CD4-positive, CD25-positive, alpha-beta regulatory T cell (primary cell): ENCODE measurements at places on chromosomes 11 and 22. TPM values are rescaled to one million over a fixed set of nuclear protein-coding genes. Genes with fewer than 3 reads are reported as not detected.

The NXPE4 gene
- polyA plus RNA-seq: not detected

The MS4A4E gene
- not detected for polyA plus RNA-seq

The PRMT3 gene
- polyA plus RNA-seq: 5.6 TPM

The DNAJB7 gene
- not detected for polyA plus RNA-seq

The SLC17A6 gene
- not detected for polyA plus RNA-seq

The CRYBA4 gene
- polyA plus RNA-seq: not detected

The OR10A2 gene
- not detected for polyA plus RNA-seq

The OR56A1 gene
- not detected for polyA plus RNA-seq

The SLC37A2 gene
- polyA plus RNA-seq: not detected

The OR5L1 gene
- polyA plus RNA-seq: not detected

The SAA1 gene
- not detected for polyA plus RNA-seq

The VPREB3 gene
- polyA plus RNA-seq: 4.5 TPM

The PGA5 gene
- not detected for polyA plus RNA-seq

The CTSF gene
- 17.6 TPM for polyA plus RNA-seq

The SELENOO gene
- polyA plus RNA-seq: 3.1 TPM

The GPR83 gene
- not detected for polyA plus RNA-seq

The GGTLC3 gene
- polyA plus RNA-seq: not detected

The LIF gene
- polyA plus RNA-seq: not detected

The HSPB2 gene
- polyA plus RNA-seq: not detected

The CADM1 gene
- polyA plus RNA-seq: 11.3 TPM

The KRTAP5-10 gene
- polyA plus RNA-seq: not detected

The SLC5A1 gene
- polyA plus RNA-seq: not detected

The WNT7B gene
- not detected for polyA plus RNA-seq

The F2 gene
- not detected for polyA plus RNA-seq

The TMA7B gene
- polyA plus RNA-seq: 1.2 TPM

The CYTH4 gene
- 49.9 TPM for polyA plus RNA-seq

The PANX3 gene
- not detected for polyA plus RNA-seq

The CYP2D6 gene
- 0.26 TPM for polyA plus RNA-seq

The NRIP3 gene
- polyA plus RNA-seq: not detected

The OR4D5 gene
- polyA plus RNA-seq: not detected

The SLC22A9 gene
- not detected for polyA plus RNA-seq

The UCP3 gene
- polyA plus RNA-seq: 0.16 TPM

The BIRC2 gene
- 42.7 TPM for polyA plus RNA-seq

The OVCH2 gene
- polyA plus RNA-seq: not detected

The GRAMD1B gene
- 4.3 TPM for polyA plus RNA-seq

The UPK3A gene
- not detected for polyA plus RNA-seq

The IL10RA gene
- polyA plus RNA-seq: 654 TPM

The YPEL4 gene
- polyA plus RNA-seq: not detected

The TRIM34 gene
- polyA plus RNA-seq: 18.0 TPM

The OR52E8 gene
- polyA plus RNA-seq: not detected

The DEFB131B gene
- polyA plus RNA-seq: not detected

The OR51Q1 gene
- not detected for polyA plus RNA-seq

The OR4X1 gene
- polyA plus RNA-seq: not detected

The SLC29A2 gene
- polyA plus RNA-seq: 0.83 TPM

The HPS4 gene
- polyA plus RNA-seq: 13.5 TPM

The ELFN2 gene
- not detected for polyA plus RNA-seq
